Hematopoietic multipotent progenitor cell treated with erythropoietin and hydrocortisone succinate and interleukin-3 and kit ligand, for 6 days (in vitro differentiated cells): ENCODE measurements at places on chromosomes 4 and X.
A peak's percentile ranks its signal among the peaks of the same experiment; 100 is the strongest.

- no peak for DNase-seq
Observed at GRCh38 chrX:44203791-44204190, 139.7 kb downstream of the EFHC2 start.

- DNase-seq = no peak
Observed at GRCh38 chr4:7017446-7018048, 25.6 kb upstream of the TADA2B start.

GRCh38 chr4:177281351-177281909 is 28.2 kb upstream of the NEIL3 start:
- DNase-seq = peak; percentile 12

DNA sequence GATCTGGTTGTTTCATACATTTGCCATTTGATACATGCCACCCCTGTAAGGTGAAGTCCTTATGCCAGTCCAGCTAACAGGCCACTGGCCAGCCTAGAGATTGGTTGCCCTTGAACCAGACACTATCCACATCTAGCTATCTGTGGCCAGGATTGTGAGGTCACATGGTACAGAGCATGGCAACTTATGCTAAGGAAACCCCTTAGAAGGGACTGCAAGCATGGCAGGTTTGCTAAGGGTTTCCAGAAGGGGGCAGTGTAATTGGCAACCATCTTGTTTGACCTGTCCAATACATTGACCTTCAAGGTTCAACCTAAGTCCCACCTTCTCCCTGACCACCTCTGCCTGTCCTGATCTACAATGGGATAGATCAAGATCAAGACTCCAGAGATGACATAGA is 47.5 kb downstream of the SMC1A start:
- peak; percentile 19 for DNase-seq

GRCh38 chr4:39335566-39335965 is 30.6 kb downstream of the RFC1 start:
- DNase-seq = no peak

DNA sequence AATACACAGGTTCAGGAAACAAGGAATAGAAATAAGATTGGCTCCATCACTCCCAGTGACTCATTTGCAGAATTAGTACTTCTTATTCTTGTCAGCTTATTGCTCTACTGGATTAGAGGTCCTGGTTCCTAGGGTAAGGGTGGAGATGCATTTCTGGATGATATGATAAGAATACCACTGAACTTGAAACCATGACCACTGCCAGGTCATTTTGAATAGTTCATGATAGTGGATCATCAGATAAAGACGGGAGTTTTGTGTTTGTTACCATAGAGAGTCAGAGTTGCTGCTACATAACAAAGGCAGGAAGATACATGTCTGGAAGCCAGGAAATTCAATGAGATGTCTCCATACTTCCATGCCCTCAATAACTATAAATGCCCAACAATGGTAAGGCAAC is 109.2 kb upstream of the FAT1 start:
- DNase-seq = peak; percentile 5

DNA sequence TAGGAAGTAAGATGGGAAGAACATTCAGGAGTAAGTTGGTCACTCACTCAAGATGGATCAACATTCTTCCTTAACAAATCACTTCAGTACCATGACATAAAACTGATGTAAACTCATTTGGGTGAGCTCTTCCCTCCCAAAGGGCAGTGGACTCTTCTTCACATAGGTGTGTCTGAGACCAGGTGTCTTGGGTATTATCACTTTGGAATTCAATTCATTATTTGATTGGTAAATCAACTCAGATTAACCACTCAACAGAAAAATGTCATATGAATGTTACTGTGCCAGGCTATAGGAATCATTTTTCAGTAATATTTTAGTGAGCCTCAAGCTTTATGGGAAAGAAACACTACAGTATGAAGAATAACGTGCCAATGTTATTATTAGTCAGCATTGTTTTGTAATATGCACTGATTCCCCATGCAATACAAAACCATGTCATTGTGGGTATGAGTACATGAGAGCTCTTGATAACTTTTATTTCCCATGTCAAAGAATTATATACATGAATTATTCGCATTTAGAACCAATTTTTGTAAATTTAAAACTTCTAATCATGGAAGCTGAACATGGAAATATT is 58.6 kb upstream of the ETNPPL start:
- DNase-seq = no peak

- DNase-seq = no peak
Observed at GRCh38 chr4:184096561-184097240, 121.0 kb downstream of the ENPP6 start.

DNA sequence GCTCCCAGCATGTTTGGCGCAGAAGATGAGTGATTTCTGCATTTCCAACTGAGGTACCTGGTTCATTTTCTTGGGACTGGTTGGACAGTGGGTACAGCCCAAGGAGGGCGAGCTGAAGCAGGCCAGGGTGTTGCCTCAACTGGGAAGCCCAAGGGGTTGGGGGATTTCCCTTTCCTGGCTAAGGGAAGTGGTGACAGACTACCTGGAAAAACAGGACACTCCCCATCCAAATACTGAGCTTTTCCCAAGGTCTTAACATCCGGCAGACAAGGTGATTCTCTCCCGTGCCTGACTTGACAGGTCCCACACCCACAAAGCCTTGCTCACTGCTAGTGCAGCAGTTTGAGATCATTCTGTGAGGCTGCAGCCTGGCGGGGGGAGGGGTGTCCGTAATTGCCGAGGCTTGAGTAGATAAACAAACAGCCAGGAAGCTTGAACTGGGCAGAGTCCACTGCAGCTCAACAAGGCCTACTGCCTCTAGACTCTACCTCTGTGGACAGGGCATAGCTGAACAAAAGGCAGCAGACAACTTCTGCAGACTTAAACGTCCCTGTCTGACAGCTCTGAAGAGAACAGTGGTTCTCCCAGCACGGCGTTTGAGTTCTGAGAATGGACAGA is 307.7 kb upstream of the ARSJ start:
- DNase-seq = no peak

DNA sequence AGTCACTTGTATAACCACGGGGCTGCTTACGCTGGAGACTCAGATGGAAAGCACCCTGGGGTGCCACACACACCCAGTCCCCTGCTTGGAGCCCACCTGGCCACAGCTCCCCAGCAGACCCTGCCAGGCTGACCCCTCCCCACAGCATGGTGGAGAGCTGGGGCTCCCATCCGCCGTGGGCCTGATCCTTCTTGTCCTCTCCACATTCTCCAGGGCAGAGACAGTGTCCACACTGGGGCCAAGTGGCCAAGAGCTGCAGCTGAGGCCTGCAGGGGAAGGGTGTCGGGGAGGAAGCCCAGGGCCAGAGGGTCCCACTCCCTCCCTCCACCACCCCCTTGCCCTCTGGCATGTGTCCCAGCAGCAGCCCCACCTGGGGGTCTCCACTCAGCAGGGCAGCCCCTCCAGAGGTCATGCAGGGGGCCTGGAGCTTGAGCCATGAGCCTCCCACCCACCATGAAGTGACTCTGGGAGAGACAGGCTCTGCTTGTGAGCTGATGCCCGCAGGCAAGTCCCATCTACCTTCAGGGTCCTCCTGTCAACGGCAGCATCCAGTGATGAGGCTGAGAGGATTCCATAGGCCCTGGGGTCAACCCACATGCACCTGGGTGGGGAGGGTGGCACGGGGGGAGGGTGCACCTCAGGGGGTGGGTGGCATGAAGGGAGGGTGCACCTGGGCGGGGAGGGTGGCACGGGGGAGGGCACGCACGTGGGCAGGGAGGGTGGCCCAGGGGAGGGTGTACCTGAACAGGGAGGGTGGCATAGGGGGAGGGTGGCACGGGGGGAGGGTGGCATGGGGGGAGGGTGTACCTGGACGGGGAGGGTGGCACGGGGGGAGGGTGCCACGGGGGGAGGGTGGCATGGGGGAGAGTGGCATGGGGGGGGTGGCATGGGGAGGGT is 56.4 kb downstream of the FAM53A start:
- no peak for DNase-seq

- no peak for DNase-seq
Observed at GRCh38 chr4:32148111-32148666, 1428.0 kb downstream of the PCDH7 start.

- DNase-seq = no peak
Observed at GRCh38 chr4:100953616-100954015, 393.7 kb downstream of the PPP3CA start.

DNA sequence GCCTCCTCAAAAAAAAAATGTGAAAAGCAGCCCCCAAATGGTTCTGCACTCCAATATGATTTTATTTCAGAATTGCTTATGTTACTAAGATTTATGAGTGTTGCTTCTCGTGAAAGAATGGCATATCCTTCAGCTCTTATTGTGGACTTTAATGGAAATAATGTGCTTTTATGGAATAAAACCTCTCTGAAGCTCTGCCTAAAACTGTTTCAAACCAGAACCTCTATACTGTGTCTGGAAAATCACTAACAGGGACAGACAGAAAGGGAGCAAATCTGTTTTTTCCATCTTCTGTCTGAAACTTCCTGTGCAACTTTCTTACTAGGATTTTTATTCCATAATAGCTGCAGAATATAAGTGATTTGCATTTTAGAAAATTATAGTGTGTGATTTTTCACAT is 493.1 kb downstream of the ANKRD50 start:
- DNase-seq = no peak

GRCh38 chr4:63717384-63717783 is 691.9 kb downstream of the TECRL start:
- DNase-seq = peak; percentile 8

DNA sequence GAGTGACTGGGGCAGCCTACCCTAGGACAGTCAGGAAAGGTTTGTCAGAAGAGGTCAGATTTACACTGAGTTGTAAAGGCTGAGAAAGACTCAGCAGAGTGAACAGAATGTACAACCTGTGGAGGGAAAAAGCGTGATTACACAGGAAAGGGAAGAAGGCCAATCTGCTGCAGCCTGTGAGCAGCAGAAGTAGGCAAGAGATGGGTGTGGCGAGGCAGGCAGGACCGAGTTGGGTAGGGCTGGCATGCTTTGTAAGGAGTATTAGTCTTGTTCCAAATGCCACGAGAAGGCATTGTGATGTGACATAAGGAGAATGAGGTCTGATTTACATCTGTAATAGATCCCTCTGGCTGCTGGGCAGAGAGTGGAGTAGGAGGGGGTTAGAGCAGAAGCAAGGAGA is 12.6 kb downstream of the SGMS2 start:
- no peak for DNase-seq

DNA sequence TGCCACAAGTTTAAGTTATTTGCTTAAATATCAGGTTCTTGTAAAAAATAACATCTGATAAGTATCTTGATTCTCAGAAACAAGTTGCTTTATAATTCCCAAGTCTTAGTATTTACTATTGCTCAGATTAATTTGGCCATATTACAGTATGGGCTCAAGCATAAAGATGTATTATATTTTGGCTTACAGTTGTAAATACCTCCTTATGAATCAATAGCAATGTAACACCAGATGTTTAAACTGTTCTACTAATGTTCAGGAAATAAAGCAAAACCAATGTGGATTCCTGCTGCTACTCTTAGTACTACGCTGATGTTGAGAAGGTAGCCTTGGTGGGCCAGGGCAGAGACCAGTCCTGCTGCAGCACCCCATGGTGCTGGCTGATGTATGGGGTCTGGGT is 102.7 kb downstream of the MGST2 start:
- DNase-seq = no peak

- DNase-seq = no peak
Observed at GRCh38 chrX:38599796-38600755, 38.7 kb downstream of the TSPAN7 start.

DNA sequence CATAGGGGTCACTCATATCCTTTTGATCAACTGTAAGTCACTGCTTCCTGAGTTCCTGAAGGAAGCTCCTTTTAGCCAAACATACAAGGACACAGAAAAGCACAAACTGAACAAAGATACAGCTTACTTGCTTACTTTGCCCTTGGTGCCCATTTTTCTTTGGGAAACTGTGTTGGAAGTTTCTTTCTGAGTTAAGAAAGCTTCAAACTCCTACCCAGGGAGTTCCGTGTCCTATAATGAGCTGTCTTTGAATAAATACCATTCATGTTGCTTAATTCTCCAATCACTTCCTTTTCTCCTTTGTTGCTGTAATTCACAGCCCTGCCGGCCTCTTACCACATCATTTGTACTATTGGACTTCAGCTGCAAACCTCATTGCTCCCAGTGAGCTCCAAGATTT is at the start of gene ADH4:
TSS of gene ADH4 (minus strand) at position 228 of the 400 bp plus-strand sequence. CDS start at position 153, 75 bp downstream.
- no peak for DNase-seq

DNA sequence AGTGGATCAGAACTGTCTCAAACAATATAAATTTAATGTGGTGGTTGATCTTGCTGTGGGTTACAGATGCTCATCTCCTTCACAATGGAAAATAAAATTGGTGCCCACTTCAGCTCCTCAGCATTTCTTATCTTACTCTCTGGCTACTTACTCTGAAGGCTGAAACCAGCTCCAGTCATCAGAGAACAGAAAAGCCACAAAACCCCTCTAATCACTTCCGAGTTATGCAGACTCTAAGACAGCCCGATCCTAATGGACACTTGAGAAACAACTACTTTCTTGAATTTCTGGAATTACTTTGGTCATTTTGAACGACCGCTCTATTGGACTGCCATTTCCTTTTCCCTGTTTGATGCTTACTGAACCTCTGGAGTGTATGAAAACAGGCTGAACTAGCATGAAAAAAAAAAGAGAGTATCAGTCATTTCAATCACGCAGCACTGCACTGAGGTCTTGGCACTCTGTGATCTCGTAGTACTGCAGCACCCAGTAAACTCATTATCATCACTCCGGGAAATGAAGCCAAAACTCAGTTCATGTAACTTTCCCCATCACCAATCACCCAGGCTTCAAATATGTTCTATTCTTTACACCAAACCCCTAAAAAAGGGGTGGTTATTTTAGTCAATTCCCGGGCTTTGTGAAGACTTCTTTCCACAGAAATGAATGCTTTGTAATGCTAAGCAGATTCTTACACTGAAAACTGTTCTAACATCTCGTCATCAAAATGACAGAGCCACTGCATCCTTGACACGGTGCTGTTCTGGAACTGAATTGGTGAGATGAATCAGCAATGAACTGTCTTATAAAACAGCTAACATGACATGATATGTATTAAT is 54.5 kb downstream of the TSPAN5 start:
- no peak for DNase-seq

DNA sequence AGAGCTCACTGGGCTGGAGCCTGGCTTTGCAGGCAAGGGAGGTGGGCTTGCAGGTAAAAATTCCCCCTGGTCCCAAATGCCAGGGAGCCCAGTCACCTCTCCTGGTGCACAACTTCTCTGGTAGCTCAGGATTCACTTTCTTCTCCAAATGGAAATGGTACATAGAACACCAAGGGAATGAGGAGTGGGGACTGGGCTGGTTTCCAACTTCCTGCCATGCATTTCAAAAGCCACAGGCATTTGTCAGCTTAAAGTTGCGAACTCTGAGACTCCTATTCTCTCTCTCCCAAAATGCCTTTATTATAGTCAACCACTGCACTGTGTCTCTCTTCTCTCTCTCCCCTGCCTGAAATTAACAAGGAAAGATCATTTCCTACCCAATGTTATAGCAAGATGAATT is 177.3 kb downstream of the GRIA3 start:
- no peak for DNase-seq

DNA sequence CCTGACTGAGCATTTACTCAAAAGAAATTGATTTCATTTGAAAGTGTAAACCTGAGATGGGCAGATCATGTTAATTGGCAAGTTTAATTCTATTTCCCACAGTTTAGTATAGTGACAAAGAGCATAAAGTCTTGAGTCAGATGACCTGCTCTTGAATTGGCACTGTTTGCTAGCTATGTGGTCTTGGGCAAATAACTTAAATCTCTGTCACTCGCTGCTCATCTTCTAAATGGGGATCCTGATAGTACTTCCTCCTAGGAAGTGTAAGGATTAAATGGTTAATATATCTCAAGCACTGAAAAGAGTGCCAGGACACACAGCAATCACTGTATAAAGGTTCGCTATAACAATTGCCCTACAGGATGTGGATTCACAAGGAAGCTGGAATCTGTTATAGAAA is 242.8 kb upstream of the JADE1 start:
- no peak for DNase-seq

- DNase-seq = no peak
Observed at GRCh38 chr4:144449611-144450010, 196.3 kb upstream of the HHIP start.
